ENCODE measurements at places on chromosomes 2 and 18.
A peak's percentile ranks its signal among the peaks of the same experiment; 100 is the strongest.

GRCh38 chr2:153213022-153213421 lies 265.5 kb downstream of the RPRM start:
- DNase-seq, result no peak

DNA sequence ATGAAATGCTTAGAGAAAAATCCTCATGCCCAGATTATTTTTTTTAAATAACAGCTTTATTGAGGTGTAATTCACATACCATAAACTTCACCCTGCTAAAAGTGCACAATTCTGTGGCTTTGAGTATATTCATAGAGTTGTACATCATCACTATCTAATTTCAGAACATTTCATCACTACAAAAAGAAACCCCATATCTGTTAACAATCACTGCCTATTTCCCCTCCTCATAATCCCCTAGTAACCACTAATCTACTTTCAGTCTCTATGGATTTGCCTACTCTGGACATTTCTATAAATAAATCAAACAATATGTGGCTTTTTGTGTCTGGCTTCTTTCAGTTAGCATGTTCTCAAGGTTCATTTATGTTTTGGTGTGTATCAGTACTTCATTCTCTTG lies 51.4 kb downstream of the OSBPL1A start:
- DNase-seq, result no peak

- no peak for DNase-seq
Observed at GRCh38 chr2:105144152-105144940, 97.2 kb upstream of the GPR45 start.

- DNase-seq, result no peak
Observed at GRCh38 chr2:238164906-238165287, 6.1 kb downstream of the ERFE start.

DNA sequence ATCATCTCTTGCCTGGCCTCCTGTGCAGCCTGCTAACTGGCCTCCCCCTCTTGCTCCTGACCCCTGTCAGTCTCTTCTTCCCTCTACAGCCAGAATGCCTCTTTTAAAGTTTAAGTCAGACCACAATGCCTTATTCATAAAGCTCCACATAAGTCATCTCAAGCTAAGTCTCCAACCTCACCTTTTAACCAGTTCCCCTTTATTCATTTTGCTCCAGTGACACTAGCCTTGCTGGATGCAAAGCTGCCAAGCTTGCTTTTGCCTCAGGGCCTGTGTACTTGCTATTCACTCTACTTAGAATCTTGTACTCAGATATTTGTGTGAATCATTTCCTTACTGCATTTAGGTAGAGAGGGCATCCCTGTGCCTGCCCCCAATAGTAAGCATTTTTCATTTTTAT lies 180.9 kb downstream of the PDE1A start:
- no peak for DNase-seq

DNA sequence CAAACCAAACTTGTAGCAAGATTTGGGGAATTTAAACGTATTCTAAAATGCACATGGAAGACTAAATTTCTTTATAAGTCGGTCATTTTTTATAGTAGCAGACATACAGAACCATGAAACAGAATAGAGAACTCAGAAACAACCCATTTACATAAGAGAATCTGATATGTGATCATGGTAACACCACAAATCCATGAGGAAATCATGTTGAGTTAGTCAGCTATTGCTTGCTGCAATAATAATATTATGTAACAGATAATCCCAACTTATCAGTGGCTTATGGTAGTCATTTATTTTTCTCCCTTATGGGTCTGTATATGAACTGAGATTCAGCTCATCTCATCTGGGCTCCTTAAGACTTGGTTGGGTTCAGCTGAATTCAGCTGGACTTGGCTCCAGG lies 103.4 kb upstream of the SERTAD2 start:
- DNase-seq, result no peak

DNA sequence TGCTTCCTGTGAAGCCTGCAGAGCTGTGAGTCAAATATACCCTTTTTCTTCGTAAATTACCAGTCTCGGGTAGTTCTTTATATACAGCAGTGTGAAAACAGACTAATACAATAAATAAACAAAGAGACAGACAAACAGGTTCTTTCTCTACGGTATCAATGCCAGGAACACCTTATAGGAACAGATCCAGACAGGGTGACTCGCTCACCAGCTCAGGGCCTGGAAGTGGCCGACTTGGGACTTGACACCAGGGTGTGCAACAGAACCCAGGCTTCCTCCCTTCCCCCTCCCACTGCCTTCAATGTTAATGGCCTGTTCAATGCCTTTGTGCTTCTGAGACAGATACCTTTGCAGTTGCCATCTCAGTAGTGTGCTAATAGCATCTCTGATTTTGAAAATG lies 309.5 kb downstream of the ALK start:
- DNase-seq, result no peak

DNA sequence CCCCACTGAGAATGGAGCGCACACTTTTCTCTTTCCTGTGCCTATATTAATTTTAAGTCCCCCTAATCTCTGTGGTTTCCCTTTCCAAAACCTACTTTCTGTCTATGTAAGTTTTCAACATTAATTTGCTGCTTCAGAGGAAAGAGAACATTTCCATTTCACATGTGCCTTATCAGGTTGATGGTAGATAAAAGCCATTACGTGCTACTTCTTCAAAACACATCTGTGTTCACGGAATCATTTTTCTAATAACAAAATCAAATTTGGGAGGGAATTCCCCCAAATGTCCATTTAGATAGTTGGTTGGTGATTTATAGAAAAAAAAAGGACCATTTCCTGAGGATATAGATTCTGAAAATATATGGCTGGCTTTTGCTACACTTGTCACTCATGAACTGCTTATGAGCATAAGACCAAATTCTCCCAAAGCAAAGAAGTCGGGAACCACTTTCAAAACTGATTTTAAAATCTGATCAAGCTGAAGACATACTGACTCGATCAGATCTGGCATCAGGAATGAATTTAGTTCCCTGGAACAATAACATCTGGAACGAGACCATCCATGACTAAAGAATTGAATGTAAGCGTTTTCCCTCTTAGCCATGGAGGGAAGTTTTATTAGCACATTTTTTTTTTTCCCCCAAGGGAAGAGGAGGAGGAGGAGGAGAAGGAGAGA lies 8.2 kb downstream of the PTGR3 start:
- no peak for DNase-seq

DNA sequence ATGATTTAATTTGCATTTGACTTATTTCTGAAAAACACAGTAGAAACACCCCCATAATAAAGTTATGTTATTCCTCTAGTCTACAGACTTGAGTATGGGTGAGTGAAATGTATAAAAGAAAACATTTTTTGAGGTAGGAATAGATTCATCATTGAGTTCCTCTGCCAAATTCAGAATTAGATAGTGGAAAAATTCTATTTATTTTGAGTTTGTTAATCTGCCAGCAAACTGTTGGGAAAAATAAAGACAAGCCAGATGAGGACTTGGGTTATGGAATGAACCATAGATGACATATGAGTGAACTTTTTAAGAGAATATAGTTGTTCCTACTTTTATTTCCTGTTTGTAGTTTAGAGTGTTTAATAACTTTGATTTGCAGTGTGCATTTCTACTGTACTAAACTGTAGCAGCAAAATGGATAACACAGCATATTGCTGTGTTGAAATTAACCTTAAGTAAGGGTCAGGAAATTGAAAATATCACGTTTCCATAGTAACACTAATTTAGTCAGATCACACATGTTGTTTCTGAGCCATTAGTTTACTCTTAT lies 35.6 kb upstream of the PNPT1 start:
- no peak for DNase-seq

GRCh38 chr2:165681841-165682240 lies 112.2 kb downstream of the GALNT3 start:
- no peak for DNase-seq

DNA sequence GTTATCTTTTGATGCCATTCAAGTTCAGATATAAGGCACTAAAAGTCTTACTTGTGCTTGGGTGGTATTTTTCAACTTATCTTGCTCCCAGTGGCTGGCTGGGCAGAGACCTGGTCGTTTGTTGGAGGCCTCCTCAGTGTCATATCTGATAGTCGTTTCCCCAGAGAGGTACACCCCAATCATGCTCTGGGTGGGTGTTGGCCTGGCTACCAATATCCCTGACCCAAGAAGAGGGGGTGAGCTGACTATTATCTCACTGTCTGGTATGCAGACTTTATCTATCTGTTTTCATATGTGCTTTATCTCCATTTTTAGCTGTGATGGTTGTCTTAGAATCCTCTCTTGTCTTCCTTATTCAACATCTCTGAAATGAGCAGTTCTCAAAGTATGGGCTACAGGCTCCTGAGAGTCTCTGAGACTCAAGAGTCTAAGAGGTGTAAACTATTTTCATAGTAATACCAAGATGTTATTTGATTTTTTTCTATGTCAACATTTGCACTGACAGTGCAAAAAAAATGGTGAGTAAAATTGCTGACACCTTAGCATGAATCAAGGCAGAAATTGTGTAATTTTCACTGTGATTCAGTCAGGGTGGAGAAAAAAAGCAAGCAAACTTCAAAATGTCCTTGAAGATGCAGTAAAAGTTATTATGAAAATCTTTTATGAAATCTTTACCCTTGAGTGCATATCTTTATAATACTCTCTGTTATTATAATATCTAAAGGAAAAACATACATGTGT lies 12.3 kb upstream of the PLEK start:
- no peak for DNase-seq

- no peak for DNase-seq
Observed at GRCh38 chr2:121092095-121092494, 192.9 kb downstream of the TFCP2L1 start.

- no peak for DNase-seq
Observed at GRCh38 chr2:206004004-206004693, 81.8 kb downstream of the INO80D start.

GRCh38 chr2:98818164-98818563 lies 87.2 kb upstream of the MGAT4A start:
- DNase-seq, result peak; percentile 1

DNA sequence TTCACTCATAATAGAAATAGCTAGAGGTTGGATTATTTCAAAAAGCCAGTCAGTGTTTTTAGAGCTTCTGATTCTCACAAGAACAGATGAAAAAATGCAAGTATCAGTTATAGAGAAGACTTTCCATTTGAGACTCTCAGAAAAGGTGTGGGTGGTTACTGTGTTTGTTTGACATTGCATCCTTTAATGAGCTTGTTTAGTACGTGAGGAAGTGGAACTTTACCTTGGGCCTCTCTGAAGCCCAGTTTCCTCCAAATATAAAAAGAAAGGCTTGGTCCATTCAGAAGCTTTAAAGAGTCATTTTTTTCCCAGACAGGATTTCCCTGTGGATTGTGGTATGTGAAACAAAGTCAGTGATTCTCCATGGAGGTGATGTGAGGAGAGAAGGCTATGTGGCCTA lies 89.9 kb upstream of the RANBP2 start:
- no peak for DNase-seq

- DNase-seq, result no peak
Observed at GRCh38 chr2:102893870-102894269, 132.0 kb downstream of the TMEM182 start.

- no peak for DNase-seq
Observed at GRCh38 chr2:150167711-150168110, 319.8 kb downstream of the RND3 start.

All from DND-41 (cell line).